ENCODE measurements at places on chromosomes 7 and 10.

DNA sequence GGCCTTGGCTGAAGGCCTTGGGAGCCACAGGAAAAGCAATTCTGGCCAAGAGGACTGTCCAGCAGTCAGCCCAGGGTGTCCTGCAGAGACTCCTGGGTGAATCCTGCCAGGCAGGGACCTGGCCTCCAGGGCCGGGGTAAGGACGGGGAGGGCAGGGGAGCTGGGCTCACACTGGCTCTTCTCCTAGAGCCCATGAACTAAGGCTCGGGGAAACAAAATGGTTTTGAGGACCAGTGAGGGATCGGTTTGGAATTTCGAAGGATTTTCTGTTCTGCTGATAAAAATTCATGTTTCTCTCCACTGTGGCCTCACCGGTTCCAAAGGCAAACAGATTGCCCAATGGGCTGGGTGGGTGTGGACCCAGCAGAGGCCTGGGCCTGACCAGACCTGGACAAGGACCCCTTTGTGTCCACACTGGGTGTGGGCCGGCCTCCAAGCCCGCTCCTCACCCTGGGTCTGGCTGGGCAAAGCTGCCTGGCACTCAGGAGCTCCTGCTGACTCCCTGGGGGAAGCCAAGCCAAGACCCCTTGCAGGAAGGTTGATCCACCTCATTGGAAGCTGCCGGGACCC, 27.3 kb downstream of the FAM20C start:
- peak; percentile 29 for DNase-seq

DNA sequence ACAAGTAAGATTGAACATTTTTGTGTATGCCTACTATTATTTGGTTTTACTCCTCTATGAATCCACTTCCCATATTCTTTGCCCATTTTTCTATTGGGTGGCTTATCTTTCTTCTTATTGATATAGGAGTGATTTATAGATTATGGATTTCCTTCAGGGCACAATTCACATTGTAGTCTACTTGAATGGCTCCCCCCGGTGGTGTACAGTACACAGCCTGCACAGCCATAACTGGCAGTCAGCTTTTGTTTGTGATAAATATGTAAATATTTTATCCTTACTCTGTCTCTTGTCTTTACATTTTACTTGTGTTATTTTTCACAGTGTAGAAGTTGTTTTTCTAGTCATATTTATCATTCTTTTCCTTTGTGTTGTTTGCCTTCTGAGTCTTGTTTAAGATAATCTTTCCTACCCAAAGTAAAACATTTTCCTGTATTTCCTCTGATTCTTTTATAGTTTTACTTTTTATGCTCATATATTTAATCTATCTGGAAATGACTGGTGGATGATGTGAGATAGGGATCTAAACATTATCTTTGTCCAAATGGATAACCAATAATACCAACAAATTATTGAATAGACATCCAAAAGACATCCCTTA, 23.9 kb upstream of the CALD1 start:
- no peak for DNase-seq

GRCh38 chr7:28173531-28173930, 7.1 kb downstream of the JAZF1 start:
- DNase-seq: no peak

- DNase-seq: no peak
Measured at GRCh38 chr7:41148521-41148951, 554.4 kb downstream of the INHBA start.

- DNase-seq: no peak
Measured at GRCh38 chr7:1939434-1940401, 269.6 kb downstream of the ELFN1 start.

- no peak for DNase-seq
Measured at GRCh38 chr10:23198940-23199767, 7.0 kb downstream of the PTF1A start.

- DNase-seq: no peak
Measured at GRCh38 chr7:45665172-45665571, 91.0 kb downstream of the ADCY1 start.

- DNase-seq: no peak
Measured at GRCh38 chr7:32501522-32501921, 6.2 kb downstream of the AVL9 start.

DNA sequence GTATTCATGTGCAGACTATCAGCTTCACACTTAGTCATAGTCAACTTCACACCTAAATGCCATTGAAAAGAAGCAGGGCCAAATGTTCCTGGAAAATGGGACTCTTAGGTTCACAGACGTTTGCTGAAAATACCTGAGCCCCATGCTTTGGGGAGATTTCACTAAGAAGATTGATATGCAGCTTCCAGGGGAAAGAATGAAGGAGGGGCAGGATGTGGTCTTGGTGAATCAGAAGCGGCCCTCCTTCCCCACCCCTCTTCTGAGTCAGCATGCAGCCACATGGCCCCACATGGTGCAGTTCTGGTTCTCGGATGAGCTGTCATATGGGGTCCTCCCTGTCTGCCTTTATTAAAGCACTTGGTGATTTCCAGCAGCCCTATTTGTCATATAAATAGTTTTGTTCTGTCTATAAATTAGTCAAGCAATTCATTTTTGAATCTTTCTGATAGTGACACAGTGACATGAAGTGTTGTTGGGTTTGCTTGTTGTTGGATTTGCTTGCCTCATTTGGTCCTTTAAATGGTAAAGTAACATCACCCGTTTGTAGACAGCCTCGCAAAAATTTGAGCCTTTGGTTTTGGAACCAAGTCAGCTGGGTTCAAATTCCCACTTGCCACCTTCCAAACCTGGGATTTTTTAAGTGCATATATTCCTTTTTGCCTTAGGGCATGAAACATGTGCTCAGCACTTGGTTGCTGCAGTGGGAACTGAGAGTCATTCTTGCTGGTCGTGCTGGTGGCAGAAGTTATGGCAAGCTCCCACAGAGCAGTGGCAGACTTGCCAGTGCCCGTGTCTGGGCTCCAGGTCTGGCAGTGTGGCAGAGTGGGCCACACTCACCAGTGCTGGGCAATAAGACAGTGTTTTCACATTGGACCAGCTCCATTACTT, 68.1 kb upstream of the CDK6 start:
- no peak for DNase-seq

GRCh38 chr10:80141696-80142460, 9.3 kb downstream of the PLAC9 start:
- DNase-seq: no peak

DNA sequence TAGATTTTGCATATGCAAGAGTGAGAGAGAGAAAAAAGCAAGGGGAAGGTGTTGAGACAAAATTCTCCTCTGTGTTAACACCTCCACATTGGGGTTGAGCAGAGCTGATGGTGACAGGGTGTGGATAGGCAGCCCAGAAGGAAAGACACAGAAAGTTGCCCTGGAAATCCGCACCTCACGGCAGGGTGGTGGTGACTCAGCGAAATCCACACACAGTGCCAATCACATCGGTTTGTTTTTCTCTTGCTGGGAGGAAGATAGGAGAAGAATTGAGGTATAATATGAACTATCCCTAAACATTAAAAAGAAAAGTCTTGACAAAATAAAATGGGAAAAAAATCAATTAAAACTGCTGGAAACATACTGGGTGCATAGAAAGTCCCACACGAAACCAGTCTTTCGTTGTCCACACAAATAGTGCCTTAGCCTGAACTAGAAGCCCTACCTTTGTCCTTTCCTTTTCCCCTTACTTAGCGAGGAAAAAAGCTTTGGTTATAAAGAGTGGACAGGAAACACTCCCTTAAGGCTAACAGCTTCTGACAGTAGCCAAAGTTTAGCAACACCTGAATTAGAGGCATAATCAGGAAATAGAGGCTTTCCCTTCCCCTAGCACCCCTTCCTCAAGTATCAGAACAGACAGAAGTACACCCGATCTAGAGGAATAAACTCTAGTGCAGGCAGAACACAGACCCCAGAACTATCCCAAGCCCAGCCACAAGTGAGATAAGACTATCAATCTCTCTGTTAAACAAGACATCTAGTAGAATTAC, 39.2 kb upstream of the DNAJC1 start:
- DNase-seq: no peak

DNA sequence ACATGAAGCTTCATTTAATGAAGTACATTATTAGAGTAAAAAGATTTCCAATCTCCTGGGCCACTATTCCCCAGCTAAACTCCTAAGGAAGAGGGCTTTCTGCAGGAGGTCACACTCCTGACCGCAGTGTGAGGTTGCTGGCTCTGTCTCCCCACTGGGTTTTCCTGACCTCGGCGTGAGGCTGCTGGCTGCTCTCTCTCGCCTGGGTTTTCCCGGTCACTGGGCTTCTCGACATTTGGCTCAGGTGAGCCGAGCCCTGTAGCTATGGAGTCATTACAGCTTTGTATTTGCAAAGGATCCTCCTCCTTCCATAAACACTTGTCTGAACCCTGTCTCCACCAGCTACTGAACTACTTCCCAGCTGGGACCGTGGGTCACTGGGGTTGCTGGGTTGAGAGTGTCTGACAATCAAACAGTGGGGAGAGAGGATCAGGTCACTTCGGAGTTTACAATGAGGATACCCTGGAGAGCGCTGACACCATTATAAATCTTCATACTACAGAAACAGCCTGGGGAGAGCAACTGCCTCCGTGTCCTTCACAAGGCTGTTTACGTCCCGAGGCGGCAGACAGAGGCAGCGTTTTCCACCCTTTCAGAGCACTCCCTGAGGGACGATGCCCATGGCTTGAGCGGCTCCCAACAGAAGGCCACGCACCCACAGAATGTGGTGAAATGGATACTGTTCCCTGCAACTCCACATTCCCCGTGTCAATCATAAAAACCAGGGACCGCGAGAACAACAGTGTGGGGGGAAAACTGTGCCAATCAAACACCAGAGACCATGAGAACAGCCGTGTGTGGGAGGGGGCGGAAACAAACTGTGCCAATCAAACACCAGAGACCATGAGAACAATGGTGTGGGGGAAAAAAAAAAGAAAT, 226.2 kb downstream of the ZMYND11 start:
- DNase-seq: no peak

- DNase-seq: no peak
Measured at GRCh38 chr10:58642283-58642682, 129.6 kb downstream of the BICC1 start.

DNA sequence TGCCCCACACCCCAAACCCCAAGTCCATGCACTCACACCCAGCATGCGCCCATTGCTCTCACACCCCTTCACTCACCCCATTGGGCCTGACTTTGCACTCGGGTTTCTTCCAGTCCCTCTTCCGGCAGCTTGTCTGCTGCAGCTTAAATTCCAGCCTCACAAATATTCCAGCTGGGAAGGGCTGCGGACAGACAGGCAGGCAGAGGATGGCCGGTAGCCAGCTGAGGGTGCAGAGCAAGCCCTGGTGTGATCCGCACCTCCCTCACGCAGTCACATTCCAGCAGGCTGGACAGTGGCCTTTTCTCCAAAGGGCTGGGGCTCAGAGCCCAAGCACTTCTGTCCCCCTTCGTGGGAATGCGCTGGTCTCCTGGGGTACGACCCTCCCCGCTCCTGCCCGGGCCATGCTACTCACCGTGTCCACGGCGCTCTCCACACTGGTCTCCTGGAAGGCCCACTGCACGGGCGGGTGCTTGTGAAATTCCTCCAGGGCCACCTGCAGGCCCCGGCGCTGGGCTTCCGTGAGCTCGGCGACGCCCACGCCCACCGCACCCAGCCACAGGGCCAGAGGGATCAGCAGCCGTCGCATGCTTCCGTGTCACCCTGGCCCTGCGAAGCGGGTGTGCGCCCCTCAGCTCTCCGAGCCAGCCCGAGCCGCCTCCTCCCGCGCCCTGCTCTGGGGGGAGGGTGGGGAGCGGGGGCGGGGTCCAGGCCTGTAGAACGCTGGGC, 1.2 kb downstream of the RARRES2 start:
- no peak for DNase-seq

- no peak for DNase-seq
Measured at GRCh38 chr7:76408121-76408560, 1.4 kb downstream of the SSC4D start.

DNA sequence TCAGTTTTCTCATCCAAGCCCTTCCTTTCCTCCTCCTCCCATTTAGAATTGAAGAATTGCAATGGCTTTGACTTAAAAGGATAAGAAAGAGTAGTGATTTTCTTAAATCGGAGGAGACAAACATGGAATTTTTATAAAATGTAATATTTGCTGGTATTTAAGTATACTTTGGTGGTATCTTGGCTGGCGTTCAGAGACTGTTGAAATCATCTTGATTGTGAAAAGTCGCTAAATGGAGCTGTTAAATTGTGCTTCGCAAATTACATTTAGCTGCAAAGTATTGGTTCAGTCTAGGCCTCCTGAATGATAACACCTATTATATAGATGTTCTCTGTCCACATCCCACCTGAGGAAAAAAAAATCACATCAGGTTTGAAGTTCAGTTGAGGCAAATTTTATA, 81.8 kb downstream of the ARID5B start:
- DNase-seq: no peak

DNA sequence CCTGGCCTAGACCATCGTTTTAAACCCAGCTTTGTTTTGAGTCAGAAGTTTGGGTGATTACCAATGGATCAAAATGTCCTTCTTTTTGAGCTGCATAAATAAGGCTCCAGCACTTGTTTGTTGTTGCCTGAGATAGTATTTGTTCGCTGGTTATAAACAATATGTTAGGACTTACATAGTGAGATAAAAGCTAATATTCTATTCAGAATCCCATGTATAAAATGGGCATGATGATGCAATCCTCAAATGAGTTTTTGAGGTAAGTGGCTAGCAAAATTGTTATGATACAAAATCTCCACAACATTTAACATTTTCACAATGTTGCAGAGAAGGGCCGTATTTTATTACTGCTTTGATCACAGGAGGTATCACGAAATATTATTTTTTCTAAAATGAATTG, 48.5 kb downstream of the CFAP43 start:
- no peak for DNase-seq

GRCh38 chr10:64771253-64772050, 1250.3 kb downstream of the REEP3 start:
- no peak for DNase-seq

GRCh38 chr10:63703113-63703670, 182.0 kb downstream of the REEP3 start:
- DNase-seq: no peak

- no peak for DNase-seq
Measured at GRCh38 chr7:31373337-31374289, 33.1 kb upstream of the NEUROD6 start.

DNA sequence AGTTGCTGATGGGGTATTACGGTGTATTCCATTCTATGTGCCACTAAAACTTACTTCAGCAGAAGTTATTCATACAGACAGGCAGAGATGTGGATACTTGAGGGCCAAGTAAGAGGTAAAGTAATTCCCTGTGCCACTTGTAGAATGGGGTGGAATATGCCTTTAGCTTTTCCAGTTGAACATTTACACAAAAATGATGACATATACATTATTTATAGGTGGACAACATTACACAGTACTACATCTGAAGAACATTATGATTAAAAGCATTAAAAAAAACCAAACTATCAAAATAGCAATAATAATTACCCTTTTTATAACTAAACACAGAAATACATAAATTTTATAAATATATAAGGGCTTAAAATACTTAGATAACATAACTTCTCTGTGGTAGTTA, 3.5 kb upstream of the SEMA3E start:
- DNase-seq: no peak

- no peak for DNase-seq
Measured at GRCh38 chr7:44201813-44202212, 1.0 kb downstream of the YKT6 start.

DNA sequence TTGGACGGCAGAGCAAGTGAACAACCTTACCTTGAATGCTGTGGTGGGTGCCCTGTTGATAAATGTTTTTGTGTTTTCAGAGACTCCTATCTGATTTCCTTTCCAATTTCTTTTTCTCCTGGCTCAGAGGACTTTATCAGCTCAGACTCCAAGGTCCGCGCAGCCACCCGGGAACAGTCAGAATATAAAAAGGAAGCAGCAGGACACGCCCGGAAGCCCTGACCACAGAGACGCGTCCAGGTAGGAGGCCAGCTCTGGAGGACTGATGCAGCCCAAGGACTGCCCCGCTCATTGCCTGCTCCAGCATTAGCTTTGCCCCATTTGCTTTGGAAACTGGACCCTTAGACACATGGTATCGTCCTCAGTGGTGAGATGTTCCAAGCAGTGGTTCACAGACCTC, 61.3 kb downstream of the TACC2 start:
- DNase-seq: no peak

Data from anterior cingulate cortex (tissue), 58 donors.